ENCODE measurements at places on chromosomes 11 and 22.
A peak's percentile ranks its signal among the peaks of the same experiment; 100 is the strongest.

- DNase-seq: no peak
Measured at GRCh38 chr22:49811020-49811791, 16.5 kb downstream of the BRD1 start.

DNA sequence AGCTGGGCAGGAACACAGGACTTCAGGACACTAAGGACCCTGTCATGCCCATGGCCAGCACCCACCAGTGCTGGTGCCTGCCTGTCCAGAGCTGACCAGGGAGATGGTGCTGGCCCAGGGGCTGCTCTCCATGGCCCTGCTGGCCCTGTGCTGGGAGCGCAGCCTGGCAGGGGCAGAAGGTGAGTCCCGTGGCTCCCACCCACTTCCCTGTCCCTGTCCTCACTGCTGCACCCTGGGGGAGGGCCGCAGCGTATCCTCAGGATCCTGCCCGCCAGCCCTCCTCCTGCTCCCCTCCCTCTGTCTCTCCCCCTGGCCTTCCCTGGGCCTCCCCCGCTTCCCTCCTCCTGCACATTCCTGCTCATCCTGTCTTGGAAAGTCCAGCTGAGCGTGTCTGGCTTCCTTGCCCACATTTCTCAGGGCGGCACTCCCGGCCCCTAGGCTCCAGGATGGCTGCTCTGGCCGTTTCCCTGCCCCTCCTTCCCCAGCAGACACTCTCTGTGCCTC lies 8.7 kb downstream of the CSF2RB start:
- DNase-seq: no peak

- DNase-seq: no peak
Measured at GRCh38 chr22:49151256-49152126, 676.2 kb downstream of the BRD1 start.

GRCh38 chr11:59548309-59548656 lies 36.9 kb downstream of the OR4D9 start:
- no peak for DNase-seq

DNA sequence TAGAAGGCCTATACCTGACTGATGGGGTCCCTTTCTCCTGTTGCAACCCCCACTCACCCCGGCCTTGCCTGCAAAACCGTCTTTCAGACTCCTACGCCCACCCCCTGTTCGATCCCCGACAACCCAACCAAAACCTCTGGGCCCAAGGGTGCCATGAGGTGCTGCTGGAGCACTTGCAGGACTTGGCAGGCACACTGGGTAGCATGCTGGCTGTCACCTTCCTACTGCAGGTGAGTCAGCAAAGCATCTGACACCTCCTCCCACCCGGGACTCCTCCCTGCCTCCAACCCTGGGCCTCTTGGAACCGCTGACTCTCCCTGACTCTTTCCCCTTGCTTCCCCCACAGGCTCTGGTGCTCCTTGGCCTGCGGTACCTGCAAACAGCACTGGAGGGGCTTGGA lies 1.2 kb downstream of the ROM1 start:
- DNase-seq: no peak

DNA sequence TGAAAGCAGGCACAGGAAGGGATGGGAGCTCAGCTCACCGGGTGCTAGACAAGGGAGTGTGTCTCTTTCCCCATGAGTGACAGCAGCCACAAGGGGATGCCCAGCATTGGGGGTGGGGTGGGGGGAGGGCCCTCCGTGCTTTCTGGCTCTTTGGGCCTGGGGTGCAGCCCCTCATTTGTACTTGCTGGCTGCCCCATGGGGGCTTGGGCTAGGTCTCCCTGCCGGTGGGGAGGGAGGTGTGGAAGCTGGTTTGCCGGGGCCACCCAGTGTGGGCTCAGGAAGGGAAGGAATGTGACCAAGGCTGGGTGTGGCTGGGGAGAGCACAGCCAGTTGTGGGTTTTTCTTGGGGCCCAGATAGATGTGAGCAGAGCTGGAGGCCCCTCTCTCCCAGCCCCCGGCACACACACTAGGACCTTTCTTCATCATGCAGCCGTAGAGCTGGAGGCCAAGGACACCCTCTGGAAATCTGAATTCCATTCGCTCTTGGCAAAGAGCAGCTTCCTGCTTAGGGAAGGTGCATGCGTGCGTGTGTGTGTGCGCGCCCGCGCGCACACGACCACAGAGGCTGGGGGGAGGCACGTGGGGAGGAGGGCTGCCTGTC lies 25.8 kb downstream of the KCNQ1OT1 start:
- no peak for DNase-seq

GRCh38 chr11:32343325-32344008 lies 91.9 kb downstream of the WT1 start:
- no peak for DNase-seq

DNA sequence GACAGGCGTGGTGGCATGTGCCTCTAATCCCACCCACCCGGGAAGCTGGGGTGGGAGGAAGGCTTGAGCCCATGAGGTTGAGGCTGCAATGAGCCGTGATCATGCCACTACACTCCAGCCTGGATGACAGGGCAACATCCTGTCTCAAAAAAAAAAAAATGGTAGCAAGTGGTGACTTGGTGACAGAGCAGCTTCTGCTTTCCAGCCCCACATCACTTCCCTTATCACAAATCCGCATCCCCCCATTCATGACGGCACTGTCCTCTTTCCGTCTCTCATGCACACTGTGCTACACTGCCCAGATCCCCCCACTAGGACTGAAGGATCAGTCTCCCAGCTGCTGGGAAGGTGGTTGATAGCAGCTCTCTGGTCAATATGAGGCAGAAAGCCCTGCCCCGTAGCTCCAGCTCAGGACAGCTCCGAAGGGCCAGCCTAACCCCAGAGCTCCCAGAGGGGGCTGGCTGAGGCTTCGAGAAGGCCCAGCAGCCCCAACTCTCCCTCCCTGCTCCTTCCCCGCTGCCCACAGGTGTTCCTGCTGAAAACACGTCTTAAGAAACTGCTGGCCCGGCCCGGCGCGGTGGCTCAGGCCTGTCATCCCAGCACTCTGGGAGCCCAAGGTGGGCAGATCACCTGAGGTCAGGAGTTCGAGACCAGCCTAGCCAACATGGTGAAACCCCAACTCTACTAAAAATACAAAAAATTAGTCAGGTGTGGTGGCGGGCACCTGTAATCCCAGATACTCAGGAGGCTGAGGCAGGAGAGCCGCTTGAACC lies 15.9 kb downstream of the PGA5 start:
- DNase-seq: peak; percentile 42

GRCh38 chr11:74466916-74467885 lies at the start of gene KCNE3:
TSS of gene KCNE3 (minus strand) at chr11:74467549. CDS start at chr11:74457563, 9,986 bp downstream.
- DNase-seq: no peak

DNA sequence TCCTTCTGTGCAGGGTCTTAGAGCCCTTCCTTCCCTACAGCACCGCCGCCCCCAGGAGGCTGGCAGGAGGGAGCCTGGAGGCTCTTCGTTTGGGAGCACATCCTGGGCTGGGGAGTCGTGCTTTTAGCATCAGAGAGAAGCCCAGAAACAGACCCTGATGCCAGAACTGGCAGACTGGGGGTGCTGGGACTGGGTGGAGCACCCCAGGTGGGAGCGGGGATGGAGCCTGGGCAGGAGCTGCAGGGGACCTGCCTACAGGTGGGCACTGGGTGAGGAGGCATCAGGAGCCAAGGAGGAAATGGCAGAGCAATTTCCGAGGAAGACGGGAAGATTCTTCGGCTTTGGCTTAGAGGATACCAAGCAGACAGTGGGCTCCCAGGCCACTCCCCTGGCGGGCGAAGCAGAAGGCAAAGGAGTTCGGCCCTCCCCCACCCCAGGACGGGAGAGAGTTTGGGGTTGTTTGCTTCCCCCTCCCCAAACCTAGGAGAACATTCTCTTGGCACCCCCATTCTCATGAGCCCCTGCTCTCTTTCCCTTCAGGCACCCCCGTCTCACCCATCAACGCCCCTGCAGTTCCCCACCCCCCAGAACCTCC lies 1.1 kb downstream of the SYT7 start:
- no peak for DNase-seq

GRCh38 chr11:115202074-115202473 lies 302.1 kb downstream of the CADM1 start:
- DNase-seq: no peak

DNA sequence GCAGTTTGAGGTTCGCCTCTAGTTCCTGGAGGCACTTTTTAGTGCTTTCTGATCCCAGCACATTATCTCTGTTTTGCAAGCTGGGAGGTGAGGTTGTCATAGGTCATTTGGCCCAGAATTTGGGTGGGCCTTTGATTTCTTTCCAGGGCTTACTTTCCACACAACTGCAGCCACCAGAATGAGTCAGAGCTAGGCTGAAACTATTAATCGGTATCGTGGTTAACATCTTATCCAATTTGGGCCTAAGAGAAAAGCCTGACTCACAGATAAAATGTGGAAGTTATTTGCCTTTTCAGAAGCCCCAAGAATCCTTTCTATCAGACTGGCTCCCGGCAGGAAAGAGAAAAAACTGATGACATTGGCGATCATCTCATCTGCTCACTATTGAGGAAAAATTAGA lies 166.4 kb downstream of the KIRREL3 start:
- no peak for DNase-seq

DNA sequence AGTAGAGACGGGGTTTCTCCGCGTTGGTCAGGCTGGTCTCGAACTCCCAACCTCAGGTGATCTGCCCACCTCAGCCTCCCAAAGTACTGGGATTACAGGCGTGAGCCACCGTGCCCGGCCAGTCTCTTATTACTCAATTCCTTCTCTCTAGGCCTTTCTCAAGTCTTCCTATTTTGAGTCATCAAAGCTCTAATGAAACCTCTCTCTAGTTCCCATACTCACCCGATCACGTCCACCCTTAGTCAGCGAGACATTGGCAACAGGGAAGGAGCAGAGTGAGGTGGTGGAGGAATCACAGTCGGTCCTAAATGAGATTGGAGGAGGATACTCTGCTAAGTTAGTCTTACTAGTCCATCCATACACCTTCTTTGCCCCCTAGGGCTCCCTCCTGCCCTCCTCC lies 5.0 kb downstream of the BSCL2 start:
- DNase-seq: no peak

DNA sequence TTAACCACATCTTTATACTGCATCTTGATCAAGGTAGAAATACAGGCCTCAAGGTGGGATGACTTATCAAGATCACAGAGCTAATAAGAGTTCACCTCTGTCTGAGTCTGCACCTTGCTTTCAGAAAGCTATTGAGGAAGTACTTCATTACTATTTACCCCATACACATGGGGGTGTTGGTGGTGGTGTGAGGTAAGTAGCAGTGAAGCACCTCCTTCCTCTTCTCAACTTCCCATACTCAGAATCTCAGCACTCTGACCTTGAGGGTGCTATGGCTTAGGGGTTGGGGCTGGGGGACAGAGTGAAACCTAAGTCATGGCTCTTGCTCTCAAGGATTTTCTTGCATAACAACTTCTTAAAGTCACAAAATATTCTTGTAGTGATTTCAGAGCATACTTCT lies 56.9 kb downstream of the ME3 start:
- peak; percentile 14 for DNase-seq

GRCh38 chr11:37076866-37077265 lies 478.8 kb upstream of the RAG2 start:
- no peak for DNase-seq

GRCh38 chr22:44116331-44116730 lies 64.4 kb upstream of the PARVG start:
- no peak for DNase-seq

All from HL-60 (cell line).